HepG2 (cell line): ENCODE measurements at places on chromosomes 7 and 10. TPM values are rescaled to one million over a fixed set of nuclear protein-coding genes. Genes with fewer than 3 reads are reported as not detected.

DNA sequence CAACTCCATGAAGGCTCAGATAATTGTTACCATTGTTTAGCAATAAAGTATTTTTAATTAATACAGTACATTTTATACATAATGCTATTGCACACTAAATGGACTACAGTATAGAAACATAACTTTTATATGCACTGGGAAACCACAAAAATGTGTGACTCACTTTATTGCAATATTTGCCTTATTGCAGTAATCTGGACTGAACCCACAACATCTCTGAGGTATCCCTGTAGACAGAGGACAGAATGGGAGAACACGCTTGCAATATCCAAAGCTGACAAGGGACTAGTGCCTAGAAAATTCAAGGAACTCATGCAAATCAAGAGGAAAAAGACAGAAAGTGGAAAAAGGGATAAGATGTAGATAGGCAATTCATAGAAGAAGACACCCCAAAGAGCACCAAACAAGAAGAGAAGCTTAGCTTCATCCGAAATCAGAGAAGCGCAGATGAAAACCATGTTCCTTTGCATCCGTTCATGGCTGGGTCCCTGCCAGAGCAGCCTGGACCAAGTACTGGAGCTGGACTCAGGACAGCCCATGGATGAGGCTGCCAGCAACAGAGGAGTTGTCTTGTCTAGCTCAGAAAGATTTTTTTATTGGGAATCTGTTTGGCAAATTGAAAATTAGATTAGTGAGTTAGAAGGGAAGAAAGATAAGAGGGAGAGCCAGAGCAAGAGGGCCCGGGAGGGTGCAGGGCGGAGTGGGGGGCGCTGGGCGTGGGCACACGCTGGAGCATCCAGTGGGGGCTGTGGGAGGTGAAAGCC, 16.0 kb upstream of the GALNTL5 start:
- H3K27me3 ChIP-seq, result 0 out of 3 replicates have a peak, but pooled peaks cover 6% of the 10 kb centered on the region
- no peaks in the 10 kb centered on the region for H3K4me1 ChIP-seq
- H3K4me3 ChIP-seq, result no peak overlapping the region

DNA sequence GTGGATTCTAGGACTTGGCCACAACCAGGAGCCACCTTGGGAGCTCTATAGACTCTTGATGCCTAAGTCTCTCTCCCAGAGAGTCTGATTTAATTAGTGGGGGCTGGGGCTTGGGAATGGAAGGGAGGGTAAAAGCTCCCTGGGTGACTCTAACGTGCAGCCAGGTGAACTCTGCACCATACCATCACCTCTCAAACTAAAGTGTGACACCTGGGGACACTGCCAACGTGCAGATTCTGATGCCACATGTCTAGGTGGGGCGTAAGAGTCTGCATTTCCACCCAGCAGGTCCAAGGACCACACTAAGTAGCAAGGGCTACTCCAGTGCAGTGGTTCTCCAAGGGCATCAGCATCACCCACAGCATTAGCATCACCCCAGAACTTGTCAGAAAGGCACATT, 28.3 kb downstream of the LRRC20 start:
- peaks cover 87% of the 10 kb centered on the region for H3K4me1 ChIP-seq
- no peak overlapping the region for H3K4me3 ChIP-seq
- H3K36me3 ChIP-seq, result no peaks in the 10 kb centered on the region
- DNase-seq, result no peak

DNA sequence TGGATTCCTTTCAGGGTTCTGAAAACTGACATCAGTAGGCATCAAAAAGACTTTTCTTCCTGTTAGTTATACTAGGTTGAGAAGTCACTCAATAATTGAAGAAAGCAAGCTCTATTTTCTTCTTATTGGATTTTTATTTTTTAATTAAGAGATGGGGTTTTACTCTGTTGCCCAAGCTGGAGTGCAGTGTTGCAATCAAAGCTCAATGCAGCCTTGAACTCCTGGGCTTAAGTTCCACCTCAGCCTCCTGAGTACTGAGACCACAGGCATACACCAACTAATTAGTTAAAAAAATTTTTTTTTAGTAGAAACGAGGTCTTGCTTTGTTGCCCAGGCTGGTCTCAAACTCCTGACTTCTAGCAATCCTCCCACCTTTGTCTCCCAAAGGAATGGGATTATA, 28.0 kb downstream of the PIP4K2A start:
- no peak overlapping the region for H3K27ac ChIP-seq
- H3K4me3 ChIP-seq, result no peak overlapping the region
- DNase-seq, result peak; percentile 18

DNA sequence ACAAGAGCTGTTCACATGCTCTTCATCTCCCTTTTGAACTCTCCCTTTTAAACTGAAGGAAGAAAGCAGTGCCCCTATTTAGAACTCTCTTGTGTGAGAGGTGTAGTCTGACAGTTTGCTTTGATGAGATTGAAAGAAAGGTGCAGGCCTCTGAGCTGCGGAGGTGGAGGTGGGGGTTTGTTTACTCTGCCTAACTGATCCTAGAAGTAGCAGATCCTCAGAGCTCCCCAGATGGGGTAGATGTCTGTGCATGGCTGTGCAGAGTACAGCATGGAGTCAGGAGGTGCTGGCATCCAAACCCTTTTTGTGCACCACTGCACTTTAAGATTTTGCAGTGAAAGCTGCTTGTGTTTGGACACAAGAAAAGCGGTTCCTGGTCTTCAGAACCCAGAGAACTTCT, 58.3 kb downstream of the MINDY4 start:
- H3K4me3 ChIP-seq, result no peak overlapping the region
- H3K27me3 ChIP-seq, result no peaks in the 10 kb centered on the region; the same call in 2 of the 3 replicates
- no peak overlapping the region for H3K27ac ChIP-seq
- no peaks in the 10 kb centered on the region for H3K4me1 ChIP-seq
- H3K36me3 ChIP-seq, result no peaks in the 10 kb centered on the region
- no peak for DNase-seq

- H3K4me1 ChIP-seq, result peaks cover 82% of the 10 kb centered on the region
- no peaks in the 10 kb centered on the region for H3K27me3 ChIP-seq
- H3K4me3 ChIP-seq, result no peak overlapping the region
- no peak for DNase-seq
- H3K36me3 ChIP-seq, result peaks cover 3% of the 10 kb centered on the region; the same call in 1 of the 2 replicates
These were observed 103.4 kb upstream of the ANLN start for GRCh38 chr7:36286226-36286625.

DNA sequence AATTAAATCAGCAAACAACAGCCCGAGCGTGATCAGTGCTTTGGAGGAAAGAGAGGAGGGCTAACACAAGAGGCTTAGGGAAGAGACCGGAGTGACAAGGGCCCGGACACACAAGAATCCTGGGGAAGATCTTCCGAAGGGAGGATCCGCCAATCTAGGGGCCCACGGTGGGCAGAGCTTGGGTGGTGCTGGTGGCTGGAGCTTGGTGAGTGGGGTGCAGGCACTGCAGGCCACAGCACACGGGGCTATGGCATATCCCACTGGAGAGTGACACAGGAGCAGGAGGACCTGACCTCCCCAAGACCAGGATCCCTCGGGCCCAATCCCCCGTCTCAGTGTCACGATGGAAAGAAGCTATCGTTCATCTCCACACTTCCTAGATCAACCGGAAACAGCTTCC, 471.3 kb upstream of the FOXK1 start:
- no peak for DNase-seq
- H3K4me3 ChIP-seq, result no peak overlapping the region
- H3K4me1 ChIP-seq, result no peaks in the 10 kb centered on the region
- no peaks in the 10 kb centered on the region for H3K36me3 ChIP-seq
- H3K27ac ChIP-seq, result no peak overlapping the region
- no peaks in the 10 kb centered on the region for H3K27me3 ChIP-seq

The OR6B1 gene
- total RNA-seq, result not detected in 2 replicates

The SPDYE16 gene
- total RNA-seq, result 0.08 and 0.11 TPM in 2 replicates

The GALNT17 gene
- total RNA-seq, result not detected in 2 replicates

The TFPI2 gene
- 0.22 and 0.24 TPM in 2 replicates for total RNA-seq

The PRKCQ gene
- total RNA-seq, result 0.35 and 0.60 TPM in 2 replicates

The BTBD16 gene
- total RNA-seq, result 3.6 and 5.0 TPM in 2 replicates
